ENCODE measurements at places on chromosomes 2 and 18. TPM values are rescaled to one million over a fixed set of nuclear protein-coding genes. Genes with fewer than 3 reads are reported as not detected.

GRCh38 chr18:72412927-72413326 lies 131.2 kb downstream of the CBLN2 start:
- H3K4me3 ChIP-seq: no peak overlapping the region
- H3K27ac ChIP-seq: no peak overlapping the region
- DNase-seq: no peak
- H3K27me3 ChIP-seq: no peaks in the 10 kb centered on the region
- H3K4me1 ChIP-seq: no peaks in the 10 kb centered on the region

DNA sequence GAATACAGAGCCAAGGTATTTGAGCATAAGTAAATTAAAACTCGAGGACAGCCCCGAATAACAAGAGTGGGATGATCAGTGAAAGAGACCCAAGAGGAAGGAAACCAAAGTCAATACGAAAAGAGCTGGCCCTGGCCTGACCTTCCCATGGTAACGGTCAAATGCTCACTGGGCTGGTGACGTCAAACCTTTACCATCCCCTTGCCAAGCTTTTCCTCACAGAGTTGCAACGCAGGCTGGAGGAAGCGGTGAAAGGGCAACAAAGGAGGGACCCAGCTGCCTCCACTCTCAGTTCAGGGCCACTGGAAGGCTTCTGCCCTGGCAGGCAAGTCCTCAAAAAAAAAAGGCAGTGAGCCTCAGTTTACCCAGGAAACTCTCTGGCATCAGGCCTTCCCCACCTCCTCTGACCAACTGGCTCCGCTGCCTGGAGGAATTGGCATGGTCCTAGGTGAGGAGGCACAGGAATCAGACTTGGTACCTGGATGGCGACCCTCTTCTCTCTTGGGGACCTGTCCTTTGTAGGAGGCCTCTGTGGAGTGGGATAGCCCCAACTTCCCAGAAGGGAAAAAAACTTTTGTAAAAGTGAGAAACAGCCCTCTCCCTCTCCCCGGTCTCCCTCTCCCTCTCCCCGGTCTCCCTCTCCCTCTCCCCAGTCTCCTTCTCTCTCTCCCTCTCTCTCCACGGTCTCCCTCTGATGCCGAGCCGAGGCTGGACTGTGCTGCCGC lies 212.4 kb downstream of the ANAPC1 start:
- no peaks in the 10 kb centered on the region for H3K27me3 ChIP-seq
- no peaks in the 10 kb centered on the region for H3K4me1 ChIP-seq
- no peak overlapping the region for H3K4me3 ChIP-seq
- peak overlapping the region; percentile 69 for H3K27ac ChIP-seq
- no peaks in the 10 kb centered on the region for H3K36me3 ChIP-seq
- DNase-seq: peak; percentile 90

DNA sequence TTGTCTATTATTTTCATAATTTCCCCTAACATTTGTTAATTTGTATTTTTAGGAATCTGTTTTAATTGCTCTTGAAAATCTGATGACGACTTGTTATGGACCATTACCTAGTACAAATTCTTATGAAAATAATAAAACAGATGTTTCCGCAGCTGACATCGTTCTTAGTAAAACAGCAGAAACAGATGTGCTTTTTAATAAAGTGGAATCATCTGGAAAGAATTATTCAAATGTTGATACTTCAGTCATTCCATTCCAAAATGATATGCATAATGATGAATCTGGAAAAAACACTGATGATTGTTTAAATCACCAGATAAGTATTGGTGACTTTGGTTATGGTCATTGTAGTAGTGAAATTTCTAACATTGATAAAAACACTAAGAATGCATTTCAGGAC lies 69.9 kb downstream of the PMS1 start:
- no peak overlapping the region for H3K27ac ChIP-seq
- H3K36me3 ChIP-seq: peaks cover 9% of the 10 kb centered on the region
- no peak for DNase-seq
- no peaks in the 10 kb centered on the region for H3K27me3 ChIP-seq
- H3K4me3 ChIP-seq: no peak overlapping the region

MYO1B gene
- total RNA-seq: 259 TPM

OST4 gene
- 157 TPM for total RNA-seq

GRCh38 chr2:28348149-28348567 lies 44.5 kb upstream of the FOSL2 start:
- H3K27ac ChIP-seq: no peak overlapping the region
- H3K4me1 ChIP-seq: peaks cover 19% of the 10 kb centered on the region
- no peaks in the 10 kb centered on the region for H3K27me3 ChIP-seq

DNA sequence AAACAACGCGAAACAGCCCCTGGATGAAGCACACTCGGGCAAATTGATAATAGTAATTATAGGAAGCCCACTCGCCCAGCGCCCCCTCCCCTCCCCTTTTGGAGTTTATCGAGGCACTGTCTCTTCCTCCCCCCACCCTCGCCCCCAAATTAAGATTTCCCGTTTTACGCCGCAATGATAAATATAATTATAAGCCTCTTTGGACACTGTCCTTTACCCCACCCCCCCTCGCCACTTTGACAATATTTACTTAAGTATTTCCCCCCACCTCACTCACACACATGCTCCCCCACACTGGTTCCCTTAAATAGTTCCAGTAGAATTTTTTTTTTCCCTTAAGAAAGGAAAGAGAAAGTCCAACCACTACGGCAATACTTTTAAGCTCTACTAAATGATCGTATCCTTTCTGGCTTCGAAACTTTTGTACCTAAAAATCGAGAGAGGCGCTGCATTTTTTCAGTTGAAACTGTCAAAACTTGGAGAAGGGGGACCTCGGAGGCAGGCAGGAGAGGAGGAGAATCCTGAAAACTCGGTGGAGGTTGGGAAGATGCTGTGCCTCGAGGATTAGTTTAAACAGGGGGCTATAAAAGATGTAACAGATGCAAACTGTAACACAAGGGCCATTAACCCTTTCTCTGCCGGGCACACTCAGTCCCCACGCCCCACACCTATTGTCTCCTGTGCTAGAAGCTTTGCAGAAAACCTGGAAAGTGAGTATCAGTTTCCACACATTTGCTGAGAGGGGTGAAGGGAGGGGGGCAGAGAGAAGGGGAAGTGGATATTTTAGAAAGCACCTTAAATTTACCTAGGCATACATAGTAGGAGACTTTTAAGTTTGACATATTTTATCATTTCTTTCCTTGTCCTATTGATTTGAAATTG lies 1.8 kb downstream of the ZEB2 start:
- no peaks in the 10 kb centered on the region for H3K36me3 ChIP-seq
- H3K27me3 ChIP-seq: peaks cover 4% of the 10 kb centered on the region
- H3K27ac ChIP-seq: peak overlapping the region; percentile 84
- no peak for DNase-seq

CRYGD gene
- total RNA-seq: not detected

DUSP19 gene
- 0.37 TPM for total RNA-seq

- no peaks in the 10 kb centered on the region for H3K36me3 ChIP-seq
- no peak for DNase-seq
- no peaks in the 10 kb centered on the region for H3K27me3 ChIP-seq
- no peak overlapping the region for H3K4me3 ChIP-seq
- H3K4me1 ChIP-seq: no peaks in the 10 kb centered on the region
- no peak overlapping the region for H3K27ac ChIP-seq
Measured at GRCh38 chr2:211133766-211134165, 577.4 kb downstream of the CPS1 start.

SP140L gene
- 11.6 TPM for total RNA-seq

GRCh38 chr2:86632672-86633071 lies 9.0 kb upstream of the RNF103 start:
- no peaks in the 10 kb centered on the region for H3K4me1 ChIP-seq
- H3K4me3 ChIP-seq: no peak overlapping the region
- peak overlapping the region; percentile 68 for H3K27ac ChIP-seq
- H3K36me3 ChIP-seq: no peaks in the 10 kb centered on the region

DNA sequence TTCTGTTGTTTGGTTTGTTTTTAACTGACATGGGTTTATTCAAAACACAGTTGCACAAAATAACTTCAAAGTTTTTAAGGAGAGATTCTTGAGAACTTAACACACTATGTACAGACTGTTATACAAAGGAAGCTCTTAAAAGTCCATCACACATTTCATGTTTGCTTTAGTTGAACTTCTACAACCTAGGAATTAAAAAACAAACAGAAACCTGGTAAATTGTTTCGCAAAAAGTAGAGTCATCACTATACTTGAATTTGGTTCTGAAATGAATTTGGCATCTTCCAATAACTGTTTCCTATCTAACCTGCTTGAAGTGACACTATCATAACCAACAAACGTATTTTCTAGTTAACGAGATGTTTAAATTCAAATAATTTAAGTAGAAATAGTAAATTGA lies 21.8 kb downstream of the TRIP12 start:
- H3K4me1 ChIP-seq: no peaks in the 10 kb centered on the region
- no peaks in the 10 kb centered on the region for H3K27me3 ChIP-seq
- H3K4me3 ChIP-seq: no peak overlapping the region
- DNase-seq: no peak
- no peak overlapping the region for H3K27ac ChIP-seq

RAB12 gene
- total RNA-seq: 26.5 TPM

DNA sequence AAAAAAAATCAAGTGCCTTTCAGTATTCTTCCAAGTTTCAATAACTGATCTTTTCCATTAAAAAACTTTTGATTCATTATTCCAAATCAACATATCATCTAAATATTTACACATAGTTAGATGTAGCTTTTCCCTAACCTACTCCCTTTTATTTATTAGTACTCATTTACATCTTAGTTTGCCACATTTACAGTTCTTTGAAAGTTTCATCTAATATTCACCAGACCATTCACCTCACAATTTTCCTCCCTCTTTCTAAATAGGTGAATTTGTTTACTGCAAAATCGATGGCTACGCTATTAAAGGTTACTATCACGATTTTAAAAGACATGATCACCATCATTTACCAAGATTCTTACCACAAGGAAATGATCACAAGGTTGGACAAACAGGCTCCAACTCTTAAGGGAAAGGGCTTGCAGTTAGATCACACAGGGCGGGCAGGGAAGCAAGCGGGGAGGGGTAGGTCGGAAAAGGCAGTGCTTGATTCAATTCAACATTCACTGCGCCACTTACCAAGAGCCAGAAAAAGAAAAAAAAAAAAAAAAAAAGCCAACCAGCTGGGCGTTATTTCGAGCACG lies 654 bp upstream of the MARCHF7 start:
- H3K36me3 ChIP-seq: no peaks in the 10 kb centered on the region
- H3K4me1 ChIP-seq: peaks cover 11% of the 10 kb centered on the region
- peak overlapping the region; percentile 98 for H3K27ac ChIP-seq
- DNase-seq: no peak
- peak overlapping the region; percentile 90 for H3K4me3 ChIP-seq
- H3K27me3 ChIP-seq: no peaks in the 10 kb centered on the region

- no peaks in the 10 kb centered on the region for H3K27me3 ChIP-seq
- H3K36me3 ChIP-seq: no peaks in the 10 kb centered on the region
- H3K27ac ChIP-seq: no peak overlapping the region
- H3K4me3 ChIP-seq: no peak overlapping the region
Measured at GRCh38 chr2:112614201-112614840, 29.9 kb downstream of the CHCHD5 start.

GRCh38 chr2:134153294-134153880 lies 100.5 kb upstream of the MGAT5 start:
- no peak for DNase-seq

- H3K27me3 ChIP-seq: no peaks in the 10 kb centered on the region
- no peak overlapping the region for H3K4me3 ChIP-seq
- H3K4me1 ChIP-seq: no peaks in the 10 kb centered on the region
- no peak overlapping the region for H3K27ac ChIP-seq
- DNase-seq: peak; percentile 44
Measured at GRCh38 chr2:239729151-239729550, 296.0 kb downstream of the NDUFA10 start.

KLHL30 gene
- 0.15 TPM for total RNA-seq

DNA sequence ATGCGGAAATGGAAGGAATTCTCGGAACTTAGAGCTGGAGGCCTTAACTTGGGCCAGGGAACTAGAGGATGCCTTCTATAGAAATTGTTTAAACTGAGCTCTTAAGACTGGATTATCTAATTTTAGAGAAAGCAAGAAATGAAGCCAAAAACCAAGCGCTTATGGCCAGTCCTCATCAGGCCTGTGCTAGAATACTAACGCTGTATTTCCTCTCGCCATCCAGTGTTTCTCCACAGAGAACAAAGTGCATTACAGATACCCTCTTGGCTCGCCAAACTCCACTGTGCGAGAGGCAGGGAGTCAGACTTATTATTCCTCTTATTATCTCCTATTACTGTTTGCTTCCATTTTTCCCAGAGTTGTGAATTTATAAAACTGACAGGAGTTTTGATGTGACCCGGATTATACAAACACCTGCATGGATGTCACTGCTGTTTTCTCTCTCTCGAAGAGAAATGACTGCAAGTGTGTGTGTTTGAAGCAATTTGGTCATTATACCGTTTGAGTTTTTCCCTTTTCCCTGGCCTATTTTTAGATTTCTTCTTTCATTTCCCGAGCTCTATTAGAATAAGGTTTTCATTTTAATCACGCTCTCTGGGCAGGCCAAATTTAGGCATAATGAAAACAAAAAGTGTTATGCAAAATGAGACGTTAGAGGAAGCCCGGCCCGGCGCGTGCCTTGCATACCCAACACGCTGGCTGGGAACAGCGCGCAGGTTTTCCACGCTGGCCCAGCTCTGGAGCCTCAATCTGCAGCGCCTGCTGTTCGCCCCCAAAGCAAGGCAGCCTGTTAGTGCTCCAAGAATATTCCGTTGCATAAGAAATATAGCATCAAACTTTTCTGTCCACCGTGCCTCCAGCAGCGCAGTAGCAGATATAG lies 103.3 kb downstream of the ALK start:
- H3K4me3 ChIP-seq: no peak overlapping the region
- no peak overlapping the region for H3K27ac ChIP-seq
- DNase-seq: no peak
- H3K27me3 ChIP-seq: no peaks in the 10 kb centered on the region
- no peaks in the 10 kb centered on the region for H3K4me1 ChIP-seq

DNA sequence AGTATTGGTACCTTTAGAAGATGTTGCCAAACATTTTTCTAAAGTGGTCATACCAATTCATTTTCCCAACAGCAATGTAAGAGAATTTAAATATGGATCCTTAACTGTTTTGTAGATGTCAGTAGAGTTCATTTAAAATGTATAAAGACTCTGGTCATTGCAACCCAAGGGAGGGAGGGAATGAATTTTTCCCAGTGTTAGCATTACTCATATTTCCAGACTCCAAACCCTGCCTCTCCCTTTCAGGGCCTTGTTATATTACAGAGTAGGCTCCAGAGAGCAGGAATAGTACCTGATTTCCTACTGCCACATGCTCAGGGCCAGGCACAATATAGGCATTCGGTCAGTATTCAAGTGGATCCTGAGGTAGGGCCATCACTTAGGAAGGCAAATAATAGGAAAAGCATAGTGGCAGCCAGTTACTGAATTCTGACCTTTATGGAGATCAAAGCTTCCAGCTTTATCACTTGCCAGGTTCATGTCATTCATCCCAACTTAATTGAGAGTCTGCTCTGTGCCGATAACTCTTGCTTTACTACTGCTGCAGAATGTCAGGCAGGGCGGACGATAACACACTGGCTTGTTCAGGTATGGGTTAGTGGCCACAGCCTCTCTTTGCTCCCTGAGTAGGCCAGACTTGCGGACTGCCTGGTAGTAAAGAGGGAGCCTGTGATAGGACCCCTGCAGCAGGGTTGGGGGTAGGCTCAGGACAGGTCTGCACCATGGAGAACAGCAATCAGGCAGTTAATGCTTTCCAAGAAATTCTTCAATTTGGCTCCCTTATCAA lies 75.3 kb downstream of the OSBPL6 start:
- no peak overlapping the region for H3K27ac ChIP-seq
- H3K27me3 ChIP-seq: no peaks in the 10 kb centered on the region
- no peaks in the 10 kb centered on the region for H3K36me3 ChIP-seq
- no peaks in the 10 kb centered on the region for H3K4me1 ChIP-seq

Data from right lobe of liver (tissue), 6 donors.